ENCODE measurements at places on chromosomes 3 and 15. TPM values are rescaled to one million over a fixed set of nuclear protein-coding genes. Genes with fewer than 3 reads are reported as not detected.

DNA sequence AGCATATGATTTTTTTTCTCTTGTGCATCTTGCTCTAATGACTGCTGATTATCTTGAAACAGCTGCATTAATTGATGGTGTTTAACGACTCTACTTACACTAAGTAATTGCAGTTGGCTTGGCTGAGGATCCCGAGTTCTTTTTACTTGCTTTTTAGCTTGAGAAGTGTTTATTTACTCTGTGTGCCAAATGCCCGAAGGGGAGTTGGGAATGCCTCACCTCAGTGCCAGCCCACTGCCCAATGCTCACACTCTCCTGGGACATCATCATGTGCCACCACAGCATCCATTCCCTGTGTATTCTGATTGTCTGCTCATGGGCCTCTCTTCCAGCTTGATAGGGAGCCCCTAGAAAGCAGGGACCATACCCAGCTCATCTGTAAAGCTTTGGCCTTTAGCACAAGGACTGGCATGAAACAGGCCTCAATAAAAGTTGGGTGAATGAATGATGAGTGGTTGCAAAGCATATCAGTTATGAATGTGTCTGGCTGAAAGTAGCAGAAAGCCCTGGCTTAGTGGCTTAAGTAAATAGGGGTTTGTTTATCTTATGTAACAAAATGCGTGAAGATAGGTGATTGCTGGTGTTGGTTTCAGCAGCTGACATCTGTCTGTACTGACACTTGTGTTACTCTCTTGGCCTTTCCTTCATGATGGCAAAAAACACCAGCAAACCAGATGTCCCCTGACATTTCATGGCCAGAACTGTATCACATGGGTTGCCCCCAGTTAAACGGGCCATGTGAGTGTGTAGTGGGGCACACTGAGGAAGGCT lies 8.1 kb downstream of the PXYLP1 start:
- DNase-seq: no peak

GRCh38 chr15:78321041-78321570 lies 19.0 kb upstream of the CRABP1 start:
- DNase-seq: no peak

DNA sequence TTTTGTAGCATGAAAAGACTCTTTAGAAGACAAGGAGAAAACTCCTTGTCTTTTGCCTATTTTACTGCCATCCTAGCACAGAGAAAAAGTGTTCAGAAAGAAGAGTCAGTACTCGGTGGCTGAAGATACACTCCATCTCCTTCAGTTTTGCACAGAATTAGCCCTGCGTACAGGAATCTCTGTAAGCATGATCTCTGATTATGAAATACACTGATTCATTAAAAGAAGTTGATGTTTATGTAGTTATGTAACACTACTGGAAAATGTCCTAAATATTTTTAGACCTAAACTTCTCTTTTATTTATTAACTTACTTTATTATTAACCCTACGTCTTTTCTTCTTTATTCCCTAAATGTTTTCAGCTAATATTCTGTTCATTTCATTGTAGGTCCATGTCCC lies 138.4 kb downstream of the LEKR1 start:
- DNase-seq: no peak

GRCh38 chr3:68523330-68523729 lies 409.0 kb downstream of the TAFA4 start:
- no peak for DNase-seq

- DNase-seq: no peak
Observed at GRCh38 chr3:157859541-157859940, 246.7 kb downstream of the SHOX2 start.

- DNase-seq: no peak
Observed at GRCh38 chr3:149277331-149277813, 55.7 kb upstream of the CP start.

DNA sequence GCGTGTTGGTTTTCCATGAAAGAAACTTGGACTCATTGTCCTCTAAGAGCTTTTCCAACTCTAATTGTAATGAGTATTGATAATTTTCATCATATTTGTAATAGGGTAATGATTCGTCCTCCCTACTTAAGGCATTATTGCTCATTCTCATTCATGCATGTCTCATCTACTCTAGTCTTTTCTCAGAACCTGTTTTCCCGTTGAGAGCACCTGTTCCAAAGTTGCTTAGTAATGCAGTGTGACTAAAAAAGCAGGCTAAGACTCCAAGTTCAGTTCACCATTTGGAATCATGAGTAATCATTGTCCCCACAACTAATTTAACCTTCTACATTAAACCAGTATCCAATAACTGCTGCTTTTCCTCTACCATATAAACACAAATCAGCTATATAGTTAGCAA lies 84.0 kb downstream of the FILIP1L start:
- no peak for DNase-seq

DNA sequence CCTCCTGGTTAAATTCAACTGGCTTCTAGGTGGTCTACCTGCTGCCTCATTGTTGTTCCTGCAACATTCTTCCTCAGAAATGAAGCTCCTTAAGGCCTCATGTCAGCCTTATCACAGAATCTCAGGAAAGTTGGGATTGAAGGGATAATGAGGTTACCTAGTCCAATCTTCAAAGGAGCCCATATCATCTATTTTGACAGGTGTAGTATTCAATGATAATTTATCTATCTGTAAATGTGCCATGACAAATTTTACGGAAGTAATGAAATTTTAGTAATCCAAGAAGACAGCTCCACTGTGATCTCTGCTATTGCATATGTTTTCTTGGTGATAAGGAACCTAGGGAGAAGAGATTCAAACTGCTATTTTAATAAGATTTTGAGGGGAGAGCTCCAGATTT lies 973.8 kb downstream of the ROBO2 start:
- no peak for DNase-seq

- DNase-seq: no peak
Observed at GRCh38 chr3:9064850-9065249, 101.6 kb upstream of the RAD18 start.

- no peak for DNase-seq
Observed at GRCh38 chr3:193983846-193984818, 151.8 kb upstream of the HES1 start.

DNA sequence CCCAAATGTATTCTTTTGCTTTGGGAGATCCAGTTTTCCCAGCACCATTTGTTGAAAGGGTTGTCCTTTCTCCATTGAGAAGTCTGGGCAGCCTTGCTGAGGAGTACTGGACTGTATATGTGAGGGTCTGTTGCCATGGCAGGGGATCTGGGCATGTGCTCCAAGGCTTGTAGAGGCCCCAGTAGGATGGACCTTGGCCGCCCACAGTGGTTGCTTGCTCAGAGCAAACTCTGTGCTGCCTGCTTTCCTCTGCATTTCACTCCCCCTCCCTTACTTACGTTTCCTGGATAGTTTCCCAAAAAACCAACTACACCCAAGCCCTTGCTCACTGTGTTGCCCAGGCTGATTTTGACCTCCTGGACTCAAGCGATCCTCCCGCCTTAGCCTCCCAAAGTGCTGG lies 97.2 kb upstream of the PRR23E start:
- DNase-seq: no peak

GRCh38 chr3:168362661-168363247 lies 267.0 kb upstream of the GOLIM4 start:
- DNase-seq: no peak

DNA sequence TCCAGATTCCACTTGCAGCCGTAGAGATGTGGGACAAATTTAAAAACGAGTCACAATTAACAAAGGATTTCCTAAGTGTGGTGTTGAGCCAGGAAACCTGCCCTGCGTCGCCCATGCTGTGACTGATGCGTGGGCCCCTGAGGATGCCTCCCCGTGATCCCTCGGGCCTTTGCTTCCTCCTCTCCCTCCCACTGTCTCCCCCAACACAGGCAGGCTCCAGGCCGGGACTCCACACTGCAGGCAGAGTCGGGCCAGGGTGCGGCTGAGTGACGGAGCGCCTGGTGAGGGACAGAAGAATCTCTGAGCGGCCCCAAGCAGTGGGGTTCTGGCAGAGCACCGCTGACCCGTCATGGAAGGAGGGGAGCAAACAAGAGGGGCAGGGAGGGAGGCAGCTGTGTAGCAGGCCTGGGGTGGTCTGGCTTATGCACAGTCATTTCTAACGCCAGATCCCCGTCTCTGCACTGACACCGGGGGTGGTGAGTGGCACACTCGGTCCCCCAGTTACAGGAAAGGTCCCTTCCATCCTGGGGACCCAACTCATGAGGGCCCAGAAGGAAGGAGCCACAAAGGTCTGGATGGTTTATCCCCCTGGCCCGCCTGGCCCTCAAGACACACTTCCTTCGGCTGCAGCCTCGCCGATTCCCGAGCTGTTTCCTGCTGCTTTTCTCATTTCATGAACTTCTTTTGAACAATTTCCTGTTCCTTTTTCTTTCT lies 91.0 kb downstream of the XXYLT1 start:
- no peak for DNase-seq

DNA sequence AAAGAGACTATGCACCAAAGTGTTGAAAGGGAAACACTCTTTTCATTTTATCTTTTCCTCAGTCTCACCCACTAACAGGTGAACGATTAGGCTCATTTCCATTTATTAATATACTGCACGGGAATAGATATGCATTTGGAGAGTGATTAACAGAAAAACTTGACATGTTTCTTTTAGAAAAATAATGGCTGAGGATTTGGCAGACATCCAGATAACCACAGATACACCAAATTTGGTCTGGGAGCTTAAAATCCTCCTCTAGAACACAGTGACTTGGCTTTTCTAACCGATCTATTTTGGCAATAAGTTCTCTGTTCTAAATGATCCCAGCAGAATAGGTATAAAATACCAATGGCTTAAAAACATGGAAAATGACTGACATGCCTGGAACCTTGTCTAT lies 459.3 kb upstream of the SGO1 start:
- DNase-seq: no peak

- no peak for DNase-seq
Observed at GRCh38 chr15:96500508-96500907, 170.0 kb downstream of the NR2F2 start.

- DNase-seq: no peak
Observed at GRCh38 chr15:76169911-76170800, 110.4 kb downstream of the TMEM266 start.

- DNase-seq: no peak
Observed at GRCh38 chr15:69126054-69126469, 34.4 kb upstream of the GLCE start.

- no peak for DNase-seq
Observed at GRCh38 chr15:26146202-26146601, 283.1 kb upstream of the ATP10A start.

GRCh38 chr3:170999737-171000242 lies 26.7 kb downstream of the SLC2A2 start:
- DNase-seq: peak; percentile 55

- DNase-seq: no peak
Observed at GRCh38 chr15:66369773-66370651, 13.5 kb upstream of the TIPIN start.

GRCh38 chr3:19348941-19349564 lies 200.7 kb downstream of the KCNH8 start:
- no peak for DNase-seq

DNA sequence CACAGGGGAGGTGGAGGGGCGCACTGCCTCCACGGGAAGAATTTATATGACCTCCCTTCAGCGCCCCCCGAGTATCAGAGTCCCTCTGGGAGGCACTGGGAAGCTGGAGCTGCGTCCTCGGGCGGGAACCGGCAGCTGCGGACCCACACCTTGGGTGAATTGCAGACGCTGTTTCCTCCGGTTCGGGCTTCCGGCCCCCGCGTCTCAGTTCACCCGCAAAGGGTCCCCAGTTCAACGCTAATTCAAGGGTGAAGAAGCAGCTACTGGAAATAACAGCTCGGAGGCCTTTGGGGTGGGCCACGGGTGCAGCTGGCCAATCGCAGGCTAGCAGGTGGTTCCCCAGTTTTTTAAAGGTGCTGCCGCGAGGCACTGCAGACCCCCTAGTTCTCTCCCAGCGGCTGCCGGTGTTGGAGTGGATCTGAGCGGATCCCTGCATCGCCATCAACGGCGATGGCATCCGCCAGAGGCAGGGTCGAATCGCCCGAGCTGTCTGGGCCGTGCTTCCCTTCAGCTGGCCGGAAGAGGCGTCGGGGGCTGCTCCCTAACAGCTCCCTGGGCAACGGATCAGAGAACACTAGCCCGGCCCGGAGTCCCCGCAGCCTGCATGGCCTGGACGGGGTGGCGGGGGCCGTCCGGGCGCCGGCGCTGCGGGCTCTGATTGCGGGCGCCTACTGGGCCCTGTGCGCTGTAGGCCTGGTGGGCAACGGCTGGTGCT lies 19.4 kb upstream of the ADAMTS7 start:
- DNase-seq: no peak

DNA sequence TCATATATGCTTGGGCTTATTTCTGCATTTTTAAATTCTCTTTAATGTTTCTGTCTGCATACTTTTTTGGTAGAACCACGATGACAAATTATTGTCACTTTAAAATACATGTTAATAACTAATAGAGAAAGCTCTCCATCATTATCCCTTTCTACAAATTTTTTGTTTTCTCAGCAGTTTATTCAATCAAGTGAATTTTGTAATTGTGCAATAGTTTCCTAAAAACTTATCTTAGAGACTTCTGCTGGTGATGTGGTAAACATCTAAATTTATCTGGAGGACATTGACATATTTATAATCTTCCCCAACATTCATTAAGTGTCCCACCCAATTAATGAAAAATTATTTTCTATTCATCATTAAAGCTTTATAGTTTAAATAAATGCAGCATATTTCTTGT lies 215.3 kb downstream of the MEX3B start:
- no peak for DNase-seq

The IL17RD gene
- total RNA-seq: 5.4 TPM

The CACNA1D gene
- total RNA-seq: 84.4 TPM

The P2RY13 gene
- 1.2 TPM for total RNA-seq

The CAMK2N2 gene
- total RNA-seq: not detected

The ALDH1A3 gene
- total RNA-seq: 24.2 TPM

The CCR3 gene
- total RNA-seq: not detected

The CXCR6 gene
- total RNA-seq: 3.1 TPM

The BTLA gene
- total RNA-seq: 0.91 TPM

The NPAP1 gene
- 2.2 TPM for total RNA-seq

The TLR9 gene
- 0.26 TPM for total RNA-seq

The NLGN1 gene
- total RNA-seq: 10.6 TPM
